ENCODE measurements at places on chromosomes 3 and 15.

GRCh38 chr15:46709460-46710083 is 1007.7 kb upstream of the SEMA6D start:
- no peak for DNase-seq

GRCh38 chr3:154745122-154745521 is 315.1 kb upstream of the GPR149 start:
- no peak for DNase-seq

- DNase-seq, result no peak
These were observed 428.3 kb downstream of the TBC1D5 start for GRCh38 chr3:17314171-17314570.

DNA sequence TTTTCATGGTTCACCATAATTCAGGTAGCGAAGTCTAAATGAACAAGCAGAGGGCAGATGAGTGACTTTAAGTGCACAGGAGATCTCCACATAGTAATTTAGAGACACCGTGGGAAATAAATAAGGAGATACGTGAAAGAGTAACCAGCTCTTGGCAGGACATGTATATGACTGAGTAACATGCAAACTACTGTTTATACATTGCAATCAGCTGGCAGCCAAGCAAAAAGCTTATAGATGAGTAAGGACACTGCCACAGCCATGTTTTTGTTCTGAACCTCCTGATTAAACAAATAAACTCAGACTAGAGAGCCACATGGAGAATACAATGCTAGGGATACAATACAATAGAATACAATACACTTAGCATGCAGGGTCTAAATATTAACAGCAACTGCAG is 252.4 kb downstream of the FHIT start:
- DNase-seq, result no peak

GRCh38 chr3:195005251-195005620 is 265.7 kb downstream of the XXYLT1 start:
- DNase-seq, result no peak

DNA sequence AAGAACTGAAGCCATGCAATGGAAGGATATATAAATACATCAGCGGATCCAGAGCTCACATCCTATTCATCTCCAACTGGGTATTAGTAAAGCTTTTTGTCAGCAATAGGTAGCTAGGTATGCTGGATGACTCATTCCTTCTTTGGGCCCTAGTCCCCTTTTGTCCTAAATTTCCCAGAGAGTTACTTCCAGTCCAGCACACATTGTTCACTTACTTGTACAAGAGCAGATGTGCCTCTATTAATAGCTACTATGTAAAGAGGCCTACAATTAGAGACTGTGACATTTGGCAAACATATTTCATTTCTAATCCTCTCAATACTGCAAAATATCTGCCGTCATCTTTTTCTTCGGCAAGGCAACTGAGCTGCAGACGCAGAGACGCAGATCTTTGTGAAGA is 1.7 kb upstream of the SLC4A7 start:
- DNase-seq, result no peak

GRCh38 chr3:16309558-16309957 is 44.5 kb downstream of the OXNAD1 start:
- DNase-seq, result no peak

GRCh38 chr3:194640829-194641228 is 7.6 kb upstream of the TMEM44 start:
- DNase-seq, result no peak

- DNase-seq, result no peak
These were observed 61.0 kb downstream of the ATP8B4 start for GRCh38 chr15:50057905-50058639.

GRCh38 chr15:73922186-73923151 is 3.8 kb upstream of the LOXL1 start:
- DNase-seq, result no peak

- no peak for DNase-seq
These were observed 56.0 kb upstream of the CTXND1 start for GRCh38 chr15:80308002-80308401.

DNA sequence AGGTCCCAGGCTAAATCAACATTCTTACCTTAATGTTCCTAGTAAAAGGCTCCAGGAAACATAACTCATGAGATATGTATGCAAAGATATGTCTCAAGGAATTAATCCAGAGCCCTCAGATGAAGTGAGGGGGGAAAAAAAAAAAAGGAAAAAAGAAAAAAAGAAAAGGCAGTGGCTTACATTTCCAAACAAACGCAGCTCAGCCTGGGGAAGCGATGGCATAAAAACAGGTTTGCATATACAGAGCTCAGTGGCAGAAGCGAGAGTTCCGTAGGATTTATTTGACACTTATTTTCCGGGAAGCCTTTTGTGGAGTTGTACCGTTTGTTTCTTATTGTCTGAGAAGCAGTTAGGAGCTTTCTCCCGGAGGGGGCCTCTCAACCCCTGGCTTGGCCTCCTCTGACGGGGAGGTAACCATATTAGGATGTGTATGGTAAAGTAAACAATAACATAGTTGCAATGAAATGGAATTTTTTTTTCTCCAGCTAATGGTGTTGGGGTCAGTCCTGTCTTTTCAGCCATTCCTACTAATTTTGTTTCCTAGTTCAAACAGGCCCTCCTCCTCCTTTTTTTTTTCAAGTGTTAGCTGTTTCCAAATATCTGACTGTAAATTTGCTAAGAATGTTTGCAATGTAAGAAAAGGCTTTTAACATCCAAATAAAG is 338.6 kb downstream of the FOXP1 start:
- no peak for DNase-seq

- no peak for DNase-seq
These were observed 95.0 kb downstream of the ANP32A start for GRCh38 chr15:68725736-68726135.

- no peak for DNase-seq
These were observed 107.2 kb downstream of the NSMCE3 start for GRCh38 chr15:29162411-29162810.

DNA sequence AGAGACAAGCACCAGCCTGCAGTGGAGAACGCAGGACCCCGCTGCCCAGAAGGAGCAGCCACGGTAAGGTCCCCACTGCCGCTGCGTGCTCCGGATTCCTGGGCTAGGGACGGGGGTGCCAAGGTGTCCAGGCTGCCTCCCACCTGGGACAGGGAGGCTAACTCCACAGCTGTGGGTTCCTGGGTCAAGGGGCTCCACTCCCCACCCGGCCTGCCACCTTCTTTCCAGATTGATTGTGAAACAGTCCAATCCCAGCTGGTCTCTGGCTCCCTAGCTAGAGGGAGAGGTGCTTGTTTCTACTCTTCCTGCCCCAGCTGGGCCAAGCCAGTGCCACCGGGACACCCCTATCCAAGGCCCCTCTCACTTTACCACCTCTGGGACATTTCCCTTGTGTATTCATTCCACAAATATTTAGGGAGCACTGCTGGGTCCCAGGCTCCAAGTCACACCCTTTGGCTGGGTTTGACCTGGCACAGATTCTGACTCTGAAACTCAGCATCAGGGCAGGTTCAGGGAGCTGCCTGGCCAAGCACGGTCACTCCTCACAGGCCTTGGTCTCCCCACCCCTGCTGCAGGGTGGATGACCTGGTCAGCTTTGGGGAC is 1.9 kb downstream of the PAK6 start:
- DNase-seq, result no peak

GRCh38 chr3:23115171-23115877 is 87.8 kb upstream of the UBE2E2 start:
- no peak for DNase-seq

GRCh38 chr15:68732451-68732850 is 88.2 kb downstream of the ANP32A start:
- no peak for DNase-seq

DNA sequence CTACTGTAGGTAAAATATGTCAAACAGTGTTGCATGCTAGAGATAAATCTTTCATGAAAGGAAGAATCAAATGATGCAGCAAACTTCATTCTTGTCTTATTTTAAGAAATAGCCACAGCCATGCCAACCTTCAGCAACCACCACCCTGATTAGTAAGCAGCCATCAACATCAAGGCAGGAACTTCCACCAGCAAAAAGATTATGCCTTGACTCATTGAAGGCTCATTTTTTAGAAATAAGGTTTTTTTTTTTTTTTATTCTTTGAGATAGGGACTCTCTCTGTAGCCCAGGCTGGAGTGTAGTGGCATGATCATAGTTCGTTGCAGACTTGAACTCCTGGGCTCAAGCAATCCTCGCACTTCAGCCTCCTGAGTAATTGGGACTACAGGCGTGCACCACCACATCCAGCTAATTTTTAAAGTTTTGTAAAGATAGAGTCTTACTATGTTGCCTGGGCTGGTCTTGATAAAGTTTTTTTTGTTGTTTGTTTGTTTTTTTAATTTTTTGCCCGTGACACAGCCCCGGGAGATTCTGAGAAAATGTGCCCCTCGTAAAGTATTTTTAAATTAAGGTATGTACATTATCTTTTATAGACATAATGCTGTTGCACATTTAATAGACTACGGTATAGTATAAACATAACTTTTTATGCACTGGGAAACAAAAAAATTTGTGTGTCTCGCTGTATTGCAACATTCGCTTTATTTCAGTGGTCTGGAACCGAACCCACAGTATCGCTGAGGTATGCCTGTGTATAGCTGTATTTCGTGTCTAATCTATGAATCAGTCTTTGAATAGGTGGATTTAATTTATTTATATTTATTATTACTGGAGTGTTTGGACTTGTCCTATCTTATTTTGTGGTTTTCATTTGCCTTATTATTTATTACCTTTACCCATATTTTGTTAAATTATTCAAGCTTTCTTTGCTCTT is 23.3 kb downstream of the SNRK start:
- DNase-seq, result no peak

GRCh38 chr3:125262161-125262560 is 49.6 kb upstream of the SLC12A8 start:
- DNase-seq, result no peak

DNA sequence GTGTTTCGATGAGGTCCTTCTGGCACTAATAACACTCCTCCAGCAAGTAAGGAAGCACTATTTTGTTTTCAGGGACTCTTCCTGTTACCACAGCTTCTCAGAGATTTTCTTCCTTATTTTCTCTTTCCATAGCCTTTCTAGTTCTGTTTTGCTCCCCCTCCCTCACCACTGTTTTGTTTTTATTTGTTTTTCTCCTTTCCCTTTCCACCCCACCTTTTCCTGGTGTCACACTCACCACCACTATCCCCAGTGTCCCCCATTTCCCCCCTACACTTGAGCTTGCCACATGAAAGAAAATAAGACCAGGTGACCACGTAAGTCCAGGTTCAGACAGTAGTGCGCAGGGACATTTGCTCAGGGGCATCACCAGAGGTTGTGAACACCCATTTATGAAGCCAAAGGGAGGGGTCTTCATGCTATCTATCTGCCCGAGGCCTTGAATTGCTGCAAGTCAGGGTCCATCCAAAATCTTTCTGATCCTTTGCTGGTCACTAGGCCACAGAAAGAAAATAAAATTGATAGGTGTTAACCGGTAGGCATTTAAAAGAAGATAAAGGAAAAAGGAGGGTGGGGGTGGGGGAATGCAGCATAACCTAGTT is 1.4 kb upstream of the RFTN1 start:
- DNase-seq, result no peak

DNA sequence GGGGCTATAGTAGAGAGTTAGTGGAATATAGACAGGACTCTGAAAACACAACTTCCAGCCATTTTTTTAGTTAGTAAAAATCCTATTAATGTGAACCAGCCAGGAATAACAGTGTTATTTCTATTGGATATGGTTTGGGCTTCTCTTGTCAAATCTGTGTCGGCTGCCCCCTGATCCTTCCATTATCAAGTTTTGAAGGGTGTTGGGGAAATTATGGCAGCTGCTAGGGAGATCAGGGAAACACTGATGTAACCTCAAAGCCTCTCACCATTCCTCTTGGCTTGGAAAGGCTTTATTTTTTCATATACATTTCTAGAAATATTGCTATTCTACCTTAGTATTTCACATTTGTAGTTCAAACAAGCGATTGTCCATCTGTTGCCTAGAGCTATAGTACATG is 293.7 kb upstream of the TPRG1 start:
- DNase-seq, result no peak

- no peak for DNase-seq
These were observed 123.3 kb downstream of the GABRG3 start for GRCh38 chr15:27094235-27094634.

DNA sequence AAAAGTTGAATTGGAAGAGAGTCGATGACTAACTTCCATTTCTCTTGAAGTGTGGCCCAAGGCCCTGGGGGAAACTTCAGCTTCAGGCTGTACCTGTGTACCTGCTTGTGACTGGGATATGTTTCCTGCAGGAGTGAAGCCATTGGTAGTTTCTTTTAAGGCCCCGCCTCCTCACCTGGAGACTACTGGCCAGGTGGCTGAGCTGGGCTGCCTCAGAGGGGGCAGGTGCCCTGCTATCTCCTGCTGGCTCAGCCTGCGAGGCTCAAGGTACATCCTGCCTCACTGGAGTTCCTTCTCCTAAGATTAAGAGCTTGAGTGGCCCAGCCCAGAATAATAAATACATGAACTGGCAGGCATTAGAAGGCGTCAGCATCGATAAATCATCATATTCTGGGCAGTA is 121.6 kb upstream of the ROPN1 start:
- no peak for DNase-seq

- DNase-seq, result no peak
These were observed at the start of gene SUCNR1 for GRCh38 chr3:151873398-151873797. Gene SUCNR1, plus strand, starts transcription at chr3:151873643. Its CDS starts 6,250 bp downstream, at chr3:151879893.

DNA sequence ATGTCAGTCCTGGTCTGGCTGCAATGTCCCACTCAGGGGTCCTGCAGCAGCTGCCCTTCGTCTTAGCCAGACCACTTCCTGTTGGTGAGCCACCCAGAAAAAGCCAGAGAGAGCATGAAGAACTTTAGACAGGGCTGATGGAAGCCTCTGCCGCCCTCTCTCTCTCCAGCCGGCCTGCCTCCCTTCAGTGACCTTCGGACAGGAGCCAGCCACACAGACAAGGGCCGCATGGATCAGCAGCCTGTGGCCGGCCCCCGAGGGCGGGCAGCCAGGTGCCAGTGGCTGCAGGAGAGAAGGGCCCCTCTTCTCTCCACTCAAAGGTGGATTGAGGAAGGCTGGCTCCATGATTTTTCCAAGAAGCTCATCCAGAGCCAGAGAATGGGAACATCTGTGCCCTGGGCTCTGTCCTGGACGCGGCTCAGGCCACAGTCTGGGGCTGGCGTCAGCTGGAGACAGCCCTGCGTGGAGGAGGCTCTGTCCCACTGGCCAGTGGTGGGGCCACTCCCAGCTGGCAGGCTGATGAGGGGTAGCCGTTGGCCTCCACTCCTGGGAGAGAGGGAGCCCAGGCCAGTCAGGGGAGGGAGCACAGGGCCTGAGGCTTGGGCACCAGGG is 42.9 kb downstream of the ISG20 start:
- DNase-seq, result no peak

All from stimulated activated CD4-positive, alpha-beta T cell treated with anti-CD3 and anti-CD28 coated beads, Interleukin-4, amount 100 ng/mL, for 48 hours (primary cell).